ENCODE measurements at places on chromosomes 12 and 14.

- DNase-seq, result no peak
Measured at GRCh38 chr12:119783787-119784186, 93.3 kb downstream of the CIT start.

DNA sequence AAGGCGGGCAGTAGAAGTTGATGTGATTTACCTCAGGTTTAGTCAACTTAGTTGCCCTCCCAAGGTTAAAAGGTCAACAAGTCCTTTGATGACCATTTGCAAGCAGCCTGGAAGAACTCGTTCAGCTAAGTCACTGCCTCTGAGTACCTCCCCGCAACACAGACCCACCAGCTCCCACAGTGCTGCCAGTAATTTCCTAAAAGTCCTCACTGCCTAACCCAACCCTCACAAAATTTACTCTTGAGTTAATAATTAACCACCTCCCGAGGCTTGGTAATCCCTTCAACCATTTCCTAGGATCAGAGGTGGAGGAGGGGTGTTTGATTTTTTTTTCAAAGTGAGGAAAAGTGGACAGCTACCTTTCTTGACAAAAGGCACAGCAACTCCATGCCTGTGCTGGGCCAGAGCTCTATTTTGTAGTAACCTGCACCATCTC is 55.8 kb downstream of the MAP3K9 start:
- no peak for DNase-seq

DNA sequence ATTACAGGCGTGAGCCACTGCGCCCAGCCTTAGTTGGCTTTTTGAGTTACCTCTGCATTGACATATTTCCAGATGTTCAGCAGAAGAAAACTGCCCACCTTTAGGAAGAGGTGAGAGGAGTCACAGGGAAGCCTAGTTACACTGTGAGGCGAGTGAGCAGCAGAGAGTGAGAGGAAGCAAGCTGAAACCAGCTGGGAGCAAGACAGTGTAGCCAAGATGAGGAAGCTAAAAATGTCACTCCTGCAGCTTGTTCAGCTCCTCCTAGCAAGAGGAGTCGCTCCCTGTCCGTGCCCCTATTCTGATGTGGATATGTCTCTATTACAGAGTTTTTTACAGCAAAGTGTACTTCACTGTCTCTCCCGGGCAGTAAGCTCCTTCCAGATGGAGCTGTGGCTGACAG is 127.6 kb downstream of the GXYLT1 start:
- DNase-seq, result no peak

DNA sequence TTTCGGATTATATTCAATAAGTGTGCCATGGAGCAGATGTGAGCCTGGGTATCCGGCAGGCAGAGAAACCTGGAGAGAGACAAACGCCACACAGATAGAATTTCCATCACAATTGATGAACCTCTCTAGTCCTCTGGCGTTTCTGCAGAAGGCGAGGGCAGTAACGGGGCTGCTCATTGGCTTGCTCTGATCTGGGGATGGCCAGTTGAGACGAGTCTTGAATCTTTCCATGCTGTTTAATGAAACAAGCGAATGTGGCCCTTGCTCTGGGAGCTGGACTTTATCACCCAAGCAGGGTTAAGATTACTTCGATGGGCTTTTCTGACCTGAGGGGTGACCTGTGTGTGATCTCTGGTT is 42.4 kb upstream of the CLMN start:
- no peak for DNase-seq

DNA sequence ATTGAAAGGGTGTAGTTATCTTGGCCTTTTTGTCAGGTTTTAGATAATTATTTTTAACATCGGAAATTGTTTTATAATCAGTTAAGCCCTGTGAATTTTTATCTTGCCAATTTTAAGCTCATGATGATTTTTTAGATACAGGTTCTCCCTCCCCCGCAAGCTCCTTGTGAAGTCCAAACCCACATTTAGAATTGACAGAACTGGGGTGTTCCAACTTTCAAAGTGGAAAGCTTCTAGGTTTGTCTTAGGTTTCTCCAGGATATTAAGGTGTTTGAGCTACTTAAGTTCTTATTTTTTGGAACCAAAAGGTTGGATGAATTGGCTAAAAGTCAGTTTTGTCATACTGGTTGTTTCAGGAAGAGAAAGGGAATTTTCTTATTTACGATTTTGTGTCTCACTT is 49.1 kb downstream of the ATP2A2 start:
- DNase-seq, result no peak

GRCh38 chr14:85276979-85277228 is 253.0 kb upstream of the FLRT2 start:
- no peak for DNase-seq

DNA sequence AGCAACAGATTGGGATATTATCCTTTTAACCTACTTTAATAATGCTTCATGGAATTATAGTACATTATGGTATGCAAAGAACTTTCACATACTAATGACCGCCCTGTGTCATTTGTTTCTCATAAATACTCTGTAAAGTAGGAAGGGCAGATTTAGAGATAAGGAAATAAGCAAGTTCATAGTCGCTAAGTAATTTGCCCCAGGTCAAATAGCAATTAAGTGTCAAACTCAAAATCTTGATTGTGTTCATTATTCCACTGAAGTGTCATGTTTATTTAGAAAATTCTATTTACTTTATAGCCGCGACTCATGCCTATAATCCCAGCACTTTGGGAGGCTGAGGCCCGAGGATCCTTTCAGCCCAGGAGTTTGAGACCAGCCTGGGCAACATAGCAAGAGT is 98.7 kb upstream of the ATF1 start:
- no peak for DNase-seq

- no peak for DNase-seq
Measured at GRCh38 chr12:48109424-48109823, 3.5 kb upstream of the SENP1 start.

DNA sequence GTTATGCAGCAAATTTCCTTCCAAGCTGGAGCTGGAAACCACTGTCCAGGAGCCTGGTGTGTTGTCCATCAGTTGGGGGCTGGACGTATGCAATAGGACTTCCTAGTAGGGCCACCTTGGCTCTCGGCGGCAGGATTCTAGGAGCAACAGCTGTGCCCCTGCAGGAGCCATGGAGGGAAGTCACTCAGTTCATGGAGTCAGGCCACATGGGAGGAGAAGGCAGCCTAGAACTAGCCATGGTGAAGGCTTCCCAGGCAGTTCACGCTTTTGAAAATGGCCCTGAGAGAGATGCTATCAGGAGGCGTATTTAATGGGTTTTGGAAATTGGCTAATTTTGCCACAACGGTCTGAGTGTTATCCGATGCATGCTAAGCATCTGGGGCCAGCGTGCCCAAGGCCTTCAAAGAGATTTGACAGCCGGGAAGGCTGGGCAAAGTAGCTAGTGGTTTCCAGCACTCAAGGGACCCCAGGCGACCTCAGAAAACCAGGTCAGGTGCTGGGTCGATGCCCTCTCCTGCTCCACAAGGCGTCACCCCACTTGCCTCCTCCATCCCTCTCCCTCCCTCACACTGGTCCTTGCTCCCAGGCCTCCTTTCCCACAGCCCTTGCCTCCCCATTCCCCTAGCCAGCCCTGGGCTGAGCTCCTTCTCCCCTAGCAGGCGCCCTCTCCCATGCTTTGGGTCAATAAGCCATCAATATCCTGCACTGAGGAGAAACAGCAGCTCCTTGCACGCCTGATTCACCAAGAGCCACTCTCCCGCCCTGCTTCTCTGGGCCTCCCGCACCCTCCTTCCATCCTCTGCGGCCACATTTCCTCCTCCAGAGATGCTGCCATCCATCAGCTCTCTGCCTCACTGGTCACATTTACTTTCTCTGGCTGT is 30.9 kb upstream of the SYNDIG1L start:
- DNase-seq, result no peak

- no peak for DNase-seq
Measured at GRCh38 chr14:104091061-104091926, 5.8 kb downstream of the ASPG start.

GRCh38 chr12:25438638-25439037 is 114.4 kb downstream of the LMNTD1 start:
- no peak for DNase-seq

- DNase-seq, result no peak
Measured at GRCh38 chr12:10701131-10701681, 21.9 kb downstream of the YBX3 start.

- DNase-seq, result no peak
Measured at GRCh38 chr14:69480136-69480535, 4.4 kb upstream of the PLEKHD1 start.

DNA sequence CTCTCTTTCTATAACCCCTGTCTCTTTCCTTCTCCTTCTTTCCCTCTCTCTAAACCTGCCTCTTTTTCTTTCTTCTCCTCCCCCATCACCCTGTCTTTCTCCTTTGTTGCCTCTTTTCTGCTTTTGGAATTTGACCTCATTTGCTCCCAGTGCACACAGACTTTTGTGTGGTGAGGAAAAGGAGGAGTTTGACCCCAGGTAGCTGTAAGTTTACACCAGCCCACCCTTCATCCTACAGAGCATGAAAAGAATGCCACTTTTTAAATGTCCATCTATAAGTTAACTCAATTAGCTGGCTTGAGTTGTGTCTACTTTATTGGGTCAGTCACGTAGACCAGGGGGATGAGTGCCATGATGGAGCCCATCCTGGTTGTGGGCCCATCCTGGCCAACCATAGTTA is 146.8 kb upstream of the SLC38A2 start:
- DNase-seq, result no peak

DNA sequence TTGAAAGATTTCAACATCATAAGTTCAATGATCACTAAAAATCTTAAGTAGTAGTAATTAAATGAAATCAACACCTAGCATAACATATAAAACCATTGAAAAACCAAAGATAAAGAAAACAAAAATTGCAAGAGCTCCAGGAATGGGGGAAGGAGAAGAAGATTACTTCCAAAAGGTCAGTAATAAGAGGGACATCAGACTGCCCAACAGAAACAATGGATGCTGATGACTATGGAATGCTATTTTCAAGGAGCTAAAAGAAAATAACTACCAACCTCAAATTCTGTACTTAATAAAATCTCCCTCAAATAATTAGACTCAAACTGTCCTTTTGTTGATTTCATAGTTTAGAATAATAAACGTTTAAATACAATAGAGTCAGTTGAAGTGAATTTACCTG is 314.5 kb upstream of the LMO3 start:
- no peak for DNase-seq

DNA sequence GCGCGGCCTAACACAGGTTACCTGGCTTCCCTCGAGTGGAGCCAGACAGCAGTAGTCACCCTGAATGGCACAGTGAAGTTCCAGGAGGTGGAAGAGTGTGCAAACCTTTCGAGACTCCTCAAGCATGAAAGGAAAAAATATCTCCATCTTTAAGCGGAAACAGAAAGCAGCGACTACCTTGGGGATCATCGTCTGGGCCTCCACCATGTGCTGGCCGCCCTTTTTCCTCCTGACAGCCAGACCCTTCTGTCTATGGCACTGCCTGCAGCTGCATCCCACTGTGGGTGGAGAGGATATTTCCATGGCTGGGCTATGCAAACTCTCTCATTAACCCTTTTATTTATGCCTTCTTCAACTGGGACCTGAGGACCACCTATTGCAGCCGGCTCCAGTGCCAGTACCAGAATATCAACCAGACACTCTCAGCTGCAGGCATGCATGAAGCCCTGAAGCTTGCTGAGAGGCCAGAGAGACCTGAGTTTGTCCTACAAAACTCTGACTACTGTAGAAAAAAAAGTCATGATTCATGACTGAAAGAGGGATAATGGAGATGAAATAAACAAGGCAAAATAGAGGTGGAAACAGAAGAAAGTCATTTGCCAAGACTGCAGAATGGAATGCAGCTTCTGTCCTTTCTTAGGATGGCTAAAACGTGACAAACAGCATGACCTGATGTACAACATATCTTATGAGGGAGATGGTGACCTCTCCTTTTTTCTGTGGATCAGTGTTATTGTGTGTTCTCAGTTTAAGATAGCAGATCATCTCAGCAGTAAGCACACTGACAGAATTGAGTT is 2.4 kb upstream of the HEBP1 start:
- no peak for DNase-seq

- DNase-seq, result no peak
Measured at GRCh38 chr12:122949405-122949804, 16.9 kb downstream of the ABCB9 start.

GRCh38 chr12:108400481-108400880 is 61.4 kb upstream of the CMKLR1 start:
- no peak for DNase-seq

GRCh38 chr14:64993266-64993930 is 6.7 kb downstream of the FNTB start:
- no peak for DNase-seq

DNA sequence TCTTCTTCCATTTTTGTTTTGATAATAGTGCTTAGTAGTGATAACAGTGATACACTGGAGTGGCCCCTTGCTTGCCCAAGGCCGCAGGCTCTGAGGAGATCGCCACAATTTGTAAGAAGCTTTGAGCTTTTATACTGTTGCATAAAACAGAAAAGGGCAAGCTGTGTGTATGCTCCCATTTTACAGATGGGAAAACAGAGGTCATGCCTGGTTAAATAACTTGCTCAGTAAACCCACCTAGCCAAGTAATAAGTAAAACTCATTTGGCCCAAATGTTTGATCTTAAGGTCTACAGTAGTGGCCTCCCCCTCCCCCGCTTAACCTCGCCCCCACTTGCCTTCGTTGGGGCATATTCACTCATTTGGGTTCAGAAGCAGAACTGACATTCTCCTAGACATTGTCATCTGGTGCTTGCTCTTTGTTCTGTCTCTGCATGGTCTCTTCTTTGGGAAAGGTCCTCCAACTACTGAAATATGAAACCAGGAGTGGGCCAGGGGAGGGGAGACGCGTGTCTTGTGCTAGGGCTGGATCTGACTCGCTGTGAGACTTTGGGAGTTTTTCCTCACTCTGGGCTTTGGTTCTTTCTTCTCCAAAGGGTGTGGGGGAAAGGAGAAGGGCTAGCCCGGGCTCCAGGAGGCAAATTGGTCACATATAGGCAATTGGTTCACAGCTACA is 88.1 kb downstream of the PAPOLA start:
- DNase-seq, result no peak

DNA sequence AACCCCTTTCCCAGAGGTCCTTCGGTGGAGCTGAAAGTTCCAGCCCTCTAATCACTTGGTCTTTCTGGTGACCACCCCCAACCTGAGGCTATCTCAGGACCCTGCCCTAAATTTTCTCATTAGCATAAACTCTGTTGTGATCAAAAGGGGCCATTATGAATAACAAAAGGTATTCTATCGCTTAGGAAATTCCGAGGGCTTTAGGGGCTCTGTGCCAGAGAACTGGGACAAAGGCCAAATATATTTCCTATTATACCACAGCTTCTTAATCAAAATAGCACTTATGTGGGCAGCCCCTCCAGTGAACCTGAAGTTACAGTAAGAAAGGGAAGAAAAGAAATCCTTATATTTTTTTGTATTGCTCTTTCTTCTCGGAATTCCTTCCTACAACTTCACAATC is 125.3 kb upstream of the NPAS3 start:
- no peak for DNase-seq

GRCh38 chr12:28998662-28999120 is 150.4 kb upstream of the FAR2 start:
- no peak for DNase-seq

Data from activated T-cell treated with anti-CD3 and anti-CD28 coated beads, Interleukin-2, amount 50 U/mL, for 1 hour (primary cell).